Cortex of kidney (tissue), 1 donor: ENCODE measurements at places on chromosomes 5 and 9.

GRCh38 chr5:143290125-143290524 is 113.4 kb downstream of the NR3C1 start:
- DNase-seq, result no peak

- no peak for DNase-seq
Observed at GRCh38 chr5:103425686-103426454, 136.7 kb downstream of the NUDT12 start.

DNA sequence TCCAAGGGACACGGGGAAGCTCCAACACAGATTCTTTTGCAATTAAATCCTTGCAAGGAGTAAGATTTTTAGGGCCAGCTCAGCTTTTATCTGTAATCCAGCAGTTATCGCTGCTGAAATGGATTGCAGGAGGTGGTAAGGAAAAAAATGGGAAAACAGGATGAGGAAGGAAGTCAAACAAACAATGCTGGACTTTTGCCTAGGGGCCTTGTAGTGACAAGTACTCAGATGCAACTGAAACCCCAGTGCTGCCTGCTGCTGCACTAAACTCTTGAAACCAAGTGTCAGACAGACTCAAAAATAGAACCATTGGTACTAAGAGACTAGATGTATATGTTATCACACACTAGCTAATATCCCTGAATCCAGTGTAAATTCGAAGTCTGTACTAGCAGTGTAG is 309.2 kb downstream of the CTNND2 start:
- no peak for DNase-seq

DNA sequence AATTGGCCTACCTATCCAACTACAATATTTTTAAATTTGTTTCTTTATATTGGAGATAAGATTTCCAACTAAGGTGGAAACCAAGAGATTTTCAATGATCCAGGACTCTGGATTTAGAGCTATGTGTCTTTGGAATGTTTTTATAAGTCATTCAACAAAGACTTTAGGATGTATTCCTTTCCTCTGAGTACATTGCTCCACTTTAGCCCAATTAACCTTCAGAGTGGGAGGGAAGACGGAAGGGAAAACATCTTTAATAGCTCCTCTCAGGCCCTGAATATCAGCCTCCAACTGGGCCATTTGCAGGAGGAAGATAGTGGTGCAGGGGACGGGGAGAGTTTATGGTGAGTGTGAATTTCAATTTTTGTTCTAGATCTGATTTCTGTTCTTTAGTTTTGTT is 239.2 kb downstream of the PIK3R1 start:
- DNase-seq, result no peak

- DNase-seq, result no peak
Observed at GRCh38 chr5:135478938-135479337, 26.8 kb upstream of the TIFAB start.
